ENCODE measurements at places on chromosomes 12 and 14.

DNA sequence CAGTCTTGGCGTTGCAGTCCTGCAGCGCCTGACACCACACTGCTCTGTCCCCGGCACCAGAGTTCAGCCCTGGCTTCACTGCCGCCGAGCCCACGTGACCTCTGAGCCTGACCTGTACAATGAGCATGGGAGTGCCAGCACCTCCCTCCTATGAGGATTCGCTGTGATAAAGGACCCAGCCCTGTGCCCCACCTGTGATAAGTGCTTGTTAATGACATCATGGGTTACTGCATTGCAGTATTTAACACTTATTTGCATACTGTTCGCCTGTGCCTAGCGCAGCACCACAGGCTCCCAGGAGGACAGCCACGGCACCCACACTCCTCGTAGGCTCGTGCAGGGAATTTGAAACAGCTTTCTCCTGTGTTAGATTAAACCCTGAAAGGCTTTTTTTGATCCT is 118.2 kb upstream of the GSC start:
- DNase-seq = no peak

DNA sequence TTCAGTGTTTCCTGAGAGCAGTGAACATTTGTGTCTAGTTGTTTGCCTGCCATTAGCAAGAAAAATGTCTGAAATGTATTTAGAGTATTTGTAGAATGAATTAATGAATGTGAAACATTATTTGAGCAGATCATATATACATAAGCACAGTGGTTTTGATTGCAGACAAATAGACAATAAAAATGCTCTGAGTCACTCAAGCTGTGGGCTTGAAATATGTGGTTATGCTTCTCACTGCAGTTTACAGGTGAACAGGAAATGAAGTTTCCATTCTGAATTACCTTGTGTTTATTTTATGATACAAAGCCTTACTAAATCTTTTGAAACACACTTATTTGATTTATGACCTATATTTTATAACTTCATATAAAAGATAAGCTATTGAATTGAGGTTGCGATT is 827.7 kb downstream of the TMTC2 start:
- DNase-seq = no peak

- no peak for DNase-seq
Observed at GRCh38 chr14:72920008-72920407, 6.3 kb upstream of the DCAF4 start.

GRCh38 chr14:65237941-65238340 is 135.6 kb upstream of the MAX start:
- DNase-seq = no peak

GRCh38 chr12:105499205-105499604 is 168.7 kb downstream of the C12orf75 start:
- DNase-seq = no peak

DNA sequence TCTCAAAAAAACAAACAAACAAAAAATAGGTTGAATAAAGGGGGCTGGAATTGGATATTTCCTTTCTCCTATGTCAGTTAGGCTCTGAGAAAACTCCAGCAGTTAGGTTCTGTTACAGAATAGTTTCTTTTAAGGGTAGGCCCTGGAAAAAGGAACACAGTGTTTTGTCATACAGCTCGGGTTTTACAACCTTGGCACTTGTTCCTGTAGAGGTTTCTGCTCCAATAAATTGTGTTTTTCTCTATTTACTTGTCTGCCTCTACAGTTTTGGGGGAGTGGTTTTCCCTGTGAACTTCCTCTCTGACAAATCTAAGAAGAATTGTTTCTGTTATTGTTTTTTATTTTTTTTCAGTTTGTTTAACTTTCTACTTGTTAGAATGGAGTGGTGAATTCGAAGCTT is 167.6 kb downstream of the ACSS3 start:
- no peak for DNase-seq

DNA sequence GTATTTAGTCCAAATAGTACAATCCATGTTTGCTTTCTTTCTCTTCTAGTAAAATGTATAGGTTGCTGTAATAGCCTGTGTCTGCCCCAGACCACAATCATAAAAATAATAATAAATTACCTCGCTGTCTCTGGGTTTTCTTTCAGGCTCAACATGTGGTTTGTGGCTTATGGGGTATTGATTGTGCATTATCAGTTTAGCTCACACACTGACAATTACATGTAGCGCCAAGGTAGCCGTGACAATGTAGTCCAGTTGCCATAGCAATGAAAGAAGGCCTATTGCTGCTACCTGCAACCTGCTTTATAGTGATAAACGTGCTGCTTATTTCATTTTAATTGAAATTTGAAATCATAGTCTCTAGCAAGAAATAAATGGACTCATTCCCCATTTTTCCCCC is 1009.8 kb downstream of the NRXN3 start:
- DNase-seq = no peak

DNA sequence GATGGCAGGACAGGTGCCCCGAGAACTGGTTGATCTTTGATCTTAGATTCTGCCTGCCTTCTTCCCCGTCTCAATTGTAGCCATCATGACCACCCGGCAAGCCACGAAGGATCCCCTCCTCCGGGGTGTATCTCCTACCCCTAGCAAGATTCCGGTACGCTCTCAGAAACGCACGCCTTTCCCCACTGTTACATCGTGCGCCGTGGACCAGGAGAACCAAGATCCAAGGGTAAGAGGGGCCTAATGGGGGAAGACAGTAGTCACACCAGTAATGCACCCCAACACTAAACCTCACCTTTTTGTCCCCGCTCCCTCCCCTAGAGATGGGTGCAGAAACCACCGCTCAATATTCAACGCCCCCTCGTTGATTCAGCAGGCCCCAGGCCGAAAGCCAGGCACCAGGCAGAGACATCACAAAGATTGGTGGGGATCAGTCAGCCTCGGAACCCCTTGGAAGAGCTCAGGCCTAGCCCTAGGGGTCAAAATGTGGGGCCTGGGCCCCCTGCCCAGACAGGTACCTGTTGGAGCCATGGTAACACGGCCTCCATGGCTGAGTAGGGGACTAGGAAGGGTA is 556 bp downstream of the TROAP start:
- no peak for DNase-seq

DNA sequence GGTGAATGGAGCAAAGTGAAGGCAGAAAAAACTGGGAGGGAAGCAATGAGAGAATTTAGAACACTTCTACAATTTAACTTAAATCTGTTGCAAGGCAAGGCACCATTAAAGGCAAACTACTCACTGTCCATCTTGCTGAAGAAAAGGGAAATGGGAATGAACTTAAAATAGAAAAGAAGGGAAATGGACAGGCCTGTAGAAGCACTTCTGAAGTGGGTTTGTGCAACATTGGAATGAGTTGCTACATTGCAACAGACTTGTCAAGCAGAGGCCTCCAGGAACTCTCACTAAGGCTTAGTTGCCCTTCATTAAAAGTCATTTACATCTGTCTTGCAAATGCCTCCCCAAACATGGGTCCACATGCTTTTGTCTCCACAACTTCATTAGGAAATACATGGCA is 13.7 kb upstream of the OR10AD1 start:
- DNase-seq = no peak

- DNase-seq = no peak
Observed at GRCh38 chr12:68623984-68624383, 13.3 kb downstream of the RAP1B start.

DNA sequence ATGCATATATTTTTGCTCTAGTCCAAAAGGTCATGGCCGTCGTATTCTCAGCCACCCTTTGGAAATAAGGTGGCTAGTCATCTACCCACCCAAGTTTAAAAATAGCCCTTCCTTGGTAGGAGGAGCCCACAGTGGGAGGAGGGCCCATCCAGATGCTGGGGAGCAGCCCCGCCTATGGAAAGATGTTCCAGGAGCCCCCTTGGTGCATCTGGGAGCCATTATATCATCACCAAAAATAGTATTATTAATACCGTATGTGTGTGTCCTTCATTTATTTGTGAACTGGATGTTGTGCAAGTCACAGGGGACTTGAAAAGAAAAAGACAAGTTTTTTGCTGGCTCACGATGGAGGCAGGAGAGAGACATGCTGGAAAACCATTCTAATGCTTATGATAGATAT is 34.0 kb downstream of the EMP1 start:
- no peak for DNase-seq

DNA sequence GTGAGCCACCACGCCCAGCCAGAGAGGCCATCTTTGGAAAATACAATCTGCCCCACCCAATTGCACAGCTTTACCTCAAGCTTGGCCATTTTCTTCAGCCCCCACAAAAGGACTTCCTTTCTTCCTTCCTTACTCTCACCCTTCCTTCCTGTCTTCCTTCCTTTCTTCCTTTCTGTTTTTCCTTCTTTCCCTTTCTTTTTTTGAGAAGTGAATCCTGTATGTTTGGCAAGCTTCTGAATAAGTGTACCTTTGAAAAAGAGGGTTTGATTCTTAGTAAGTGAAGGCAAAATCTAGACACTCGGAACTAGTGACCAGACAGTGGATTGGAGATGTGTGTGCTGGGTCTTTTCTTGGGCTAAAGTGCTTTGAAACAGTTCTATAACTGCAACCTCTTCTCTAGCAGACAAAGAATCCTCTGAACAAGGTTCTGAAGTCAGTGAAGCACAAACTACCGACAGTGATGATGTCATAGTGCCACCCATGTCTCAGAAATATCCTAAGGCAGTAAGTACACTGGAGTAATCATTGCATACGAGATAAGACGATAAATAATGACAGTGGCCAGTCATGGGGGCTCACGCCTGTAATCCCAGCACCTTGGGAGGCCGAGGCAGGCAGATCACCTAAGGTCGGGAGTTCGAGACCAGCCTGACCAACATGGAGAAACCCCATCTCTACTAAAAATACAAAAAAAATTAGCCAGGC is 49.5 kb downstream of the SUPT16H start:
- no peak for DNase-seq

GRCh38 chr12:104673696-104674482 is 217.1 kb downstream of the CHST11 start:
- DNase-seq = no peak

- DNase-seq = no peak
Observed at GRCh38 chr12:18794000-18794399, 56.1 kb downstream of the CAPZA3 start.

DNA sequence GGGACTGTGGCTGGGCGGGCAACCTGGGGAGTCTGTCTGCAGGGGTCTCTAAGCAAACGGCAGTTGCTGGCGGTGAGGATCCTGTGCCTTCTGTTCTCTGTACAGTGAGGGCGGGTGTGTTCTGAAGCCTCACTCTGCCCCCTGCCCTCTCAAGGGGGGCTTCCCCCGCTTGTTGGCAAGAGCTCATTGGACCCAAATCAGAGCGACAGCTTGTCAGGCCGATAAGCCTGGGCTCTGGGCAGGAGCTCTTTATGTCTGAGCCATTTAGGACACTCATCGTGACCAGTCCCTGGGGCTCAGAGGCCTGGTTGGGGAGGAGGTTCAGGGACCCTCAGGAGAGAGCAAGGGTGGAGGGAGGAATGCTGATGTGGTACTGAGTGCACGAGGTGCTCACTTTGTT is 136.0 kb downstream of the TSPAN9 start:
- DNase-seq = no peak

GRCh38 chr14:95727056-95727700 is 13.3 kb upstream of the TCL1A start:
- DNase-seq = no peak

- no peak for DNase-seq
Observed at GRCh38 chr14:76946753-76947077, 81.8 kb downstream of the IRF2BPL start.

DNA sequence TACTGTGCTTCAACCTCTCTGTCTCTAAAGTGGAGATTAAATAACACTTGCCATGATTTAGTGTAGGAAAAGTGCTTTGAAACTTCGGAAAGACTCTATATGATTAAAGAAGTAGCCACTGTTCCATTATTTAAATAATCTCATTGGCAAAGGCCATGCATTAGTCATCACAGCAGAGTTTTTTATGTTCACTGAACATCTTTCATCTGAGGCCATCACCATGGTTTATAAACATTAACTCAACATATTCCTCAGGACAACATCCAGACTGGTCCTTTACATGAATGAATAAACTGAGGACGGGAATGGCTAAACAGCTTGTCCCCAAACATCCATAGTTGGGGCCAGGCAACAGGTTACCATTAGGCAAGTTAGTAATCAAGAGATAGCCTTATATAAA is 124.6 kb upstream of the FRMD6 start:
- no peak for DNase-seq

GRCh38 chr12:76879710-76880518 is 1.1 kb upstream of the CSRP2 start:
- DNase-seq = no peak

DNA sequence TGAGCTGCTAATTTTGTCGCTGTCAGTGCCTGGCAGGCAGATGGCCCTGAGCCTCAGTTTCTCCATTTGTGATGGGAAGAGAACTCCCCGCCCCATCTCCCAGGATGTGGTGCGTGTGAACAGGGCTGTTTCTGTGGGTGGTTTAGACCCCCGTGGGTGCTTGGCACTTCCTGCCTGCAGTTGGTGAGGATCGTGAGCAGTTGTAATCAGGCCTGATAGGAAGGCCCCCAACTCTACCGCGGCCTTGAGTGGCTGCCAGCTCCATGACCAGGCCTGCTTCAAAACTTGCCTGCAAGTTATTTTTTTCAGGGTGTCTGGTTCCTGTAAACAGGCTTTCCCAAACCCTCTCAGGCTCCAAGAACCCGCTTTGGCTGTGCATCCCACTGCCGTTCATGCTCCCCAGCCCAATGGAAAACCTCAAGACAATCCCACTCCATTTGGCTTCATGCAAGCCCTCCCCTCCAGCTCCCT is 138.4 kb downstream of the ZFP36L1 start:
- DNase-seq = no peak

DNA sequence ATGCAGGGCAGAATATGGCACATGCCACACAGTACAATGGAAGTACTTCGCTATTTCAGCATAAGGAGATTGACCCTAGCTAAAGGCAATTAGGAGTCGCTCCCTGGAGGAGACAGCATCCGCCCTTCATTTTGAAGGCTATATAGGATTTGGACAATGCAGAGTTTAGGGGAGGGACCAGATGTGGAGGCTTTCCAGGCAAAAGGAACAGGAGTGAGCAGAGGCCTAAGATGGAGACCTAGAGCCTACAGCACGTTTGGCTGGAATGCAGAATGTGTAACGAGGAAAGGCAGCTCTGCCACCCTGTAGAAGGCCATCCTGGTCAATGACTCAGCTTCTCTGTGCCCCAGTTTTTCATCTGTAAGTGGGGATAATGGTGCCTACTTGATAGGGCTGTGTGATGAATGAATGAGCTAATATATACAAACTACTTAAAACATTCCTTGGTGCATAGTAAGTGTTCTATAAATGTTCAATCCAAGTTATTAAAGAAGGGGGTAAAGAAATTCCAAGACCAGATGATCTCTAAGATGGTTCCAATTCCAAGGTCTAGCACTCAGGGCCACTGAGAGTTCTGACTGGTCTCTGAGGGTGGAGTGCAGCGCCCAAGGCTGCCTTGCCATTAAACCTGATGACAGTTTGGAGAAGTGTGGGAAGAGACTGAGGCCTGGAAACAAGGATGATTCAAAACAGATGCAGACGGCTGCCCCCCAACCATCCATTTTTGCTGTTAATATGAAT is 54.3 kb upstream of the FRMD6 start:
- no peak for DNase-seq

DNA sequence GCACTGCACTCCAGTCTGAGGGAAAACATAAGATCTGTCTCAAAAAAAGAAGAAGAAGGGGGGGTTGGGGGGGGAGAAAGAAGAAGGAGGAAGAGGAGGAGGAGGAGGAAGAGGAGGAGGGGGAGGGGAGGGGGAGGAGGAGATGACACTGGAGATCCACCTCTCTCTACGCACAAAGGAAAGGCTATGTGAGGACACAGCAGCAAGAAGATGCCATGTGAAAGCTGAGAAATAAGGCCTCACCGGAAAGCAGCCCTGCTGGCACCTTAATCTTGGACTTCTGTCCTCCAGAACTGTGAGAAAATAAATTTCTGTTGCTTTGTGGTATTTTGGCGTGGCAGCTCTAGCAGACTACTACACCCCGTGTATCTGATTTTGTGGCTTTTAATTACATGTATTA is 477.9 kb downstream of the MED13L start:
- no peak for DNase-seq
